SW 1271 (cell line): ENCODE measurements at places on chromosomes 13 and 19.

DNA sequence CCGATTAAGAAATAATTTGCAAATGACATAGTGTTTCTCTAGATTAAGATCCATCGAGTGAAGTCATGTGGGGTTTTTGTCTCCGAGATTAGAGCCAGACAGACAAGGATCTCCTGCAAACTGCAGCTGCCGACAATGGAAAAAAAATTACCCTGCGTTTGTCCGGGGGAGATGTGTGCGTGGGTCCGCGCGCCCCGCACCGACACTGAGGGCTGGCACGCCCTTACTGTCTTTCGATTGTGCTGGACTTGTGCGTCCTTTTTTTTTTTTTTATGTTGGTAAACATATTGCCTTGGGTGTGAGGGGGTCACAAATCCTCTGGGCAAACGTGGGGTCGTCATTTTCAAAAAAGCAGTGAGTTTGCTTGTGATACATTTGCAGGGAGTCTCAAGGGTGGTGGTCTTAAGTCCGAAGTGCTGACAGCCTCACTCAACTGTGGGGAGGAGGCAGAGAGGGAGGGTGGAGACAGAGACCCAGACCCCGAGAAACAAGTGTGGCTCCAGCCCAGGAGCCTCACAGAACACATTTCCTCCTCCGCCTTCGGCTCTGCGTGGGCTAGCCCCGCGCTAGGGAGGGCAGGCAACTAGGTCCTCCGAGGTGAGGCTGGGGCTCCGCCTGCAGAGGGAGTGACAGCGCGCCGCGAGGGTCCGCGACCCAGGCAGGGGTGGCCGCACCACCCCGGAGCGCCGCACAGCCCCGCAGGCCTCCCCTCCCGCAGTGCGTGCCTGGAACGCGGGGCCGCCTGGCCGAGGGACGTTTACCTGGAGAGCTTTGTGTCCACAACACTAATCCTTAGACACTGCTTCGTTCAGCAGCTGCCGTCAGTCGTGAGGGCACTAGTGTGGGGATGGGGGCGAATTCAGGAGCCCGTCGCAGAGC is 11.7 kb upstream of the SOX1 start:
- no peak for DNase-seq

GRCh38 chr13:49517461-49517860 is 21.7 kb downstream of the PHF11 start:
- DNase-seq = no peak

GRCh38 chr19:47587295-47587694 is 14.3 kb upstream of the ZNF541 start:
- no peak for DNase-seq

GRCh38 chr19:35143231-35143715 is at the start of gene FXYD7:
TSS of gene FXYD7 (plus strand) at chr19:35143255. CDS start at chr19:35143334, 79 bp downstream.
- DNase-seq = no peak

GRCh38 chr19:6963244-6963852 is 57.9 kb downstream of the MBD3L2B start:
- no peak for DNase-seq

GRCh38 chr19:1140272-1141027 is 33.6 kb downstream of the SBNO2 start:
- DNase-seq = no peak

GRCh38 chr19:39052243-39052746 is 19.9 kb upstream of the FBXO27 start:
- DNase-seq = no peak

DNA sequence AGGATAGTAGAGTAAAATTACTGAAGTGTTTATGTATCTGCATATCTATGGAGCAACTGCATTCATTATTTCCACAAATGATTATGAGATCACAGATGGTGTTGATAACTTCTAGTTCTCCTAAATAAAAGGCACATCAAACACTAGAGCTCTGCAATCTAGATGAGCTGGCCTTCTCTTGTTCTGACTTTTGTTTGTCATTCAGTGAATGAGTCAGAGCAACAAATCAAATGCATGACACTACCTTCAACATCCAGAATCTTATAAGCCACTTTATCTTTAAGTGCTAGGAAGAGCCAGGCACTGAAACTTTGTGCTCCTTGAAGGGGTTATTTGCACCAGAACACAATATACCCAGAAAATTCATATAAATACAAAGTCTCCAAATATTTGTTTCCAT is 456.0 kb downstream of the PCDH17 start:
- DNase-seq = no peak

DNA sequence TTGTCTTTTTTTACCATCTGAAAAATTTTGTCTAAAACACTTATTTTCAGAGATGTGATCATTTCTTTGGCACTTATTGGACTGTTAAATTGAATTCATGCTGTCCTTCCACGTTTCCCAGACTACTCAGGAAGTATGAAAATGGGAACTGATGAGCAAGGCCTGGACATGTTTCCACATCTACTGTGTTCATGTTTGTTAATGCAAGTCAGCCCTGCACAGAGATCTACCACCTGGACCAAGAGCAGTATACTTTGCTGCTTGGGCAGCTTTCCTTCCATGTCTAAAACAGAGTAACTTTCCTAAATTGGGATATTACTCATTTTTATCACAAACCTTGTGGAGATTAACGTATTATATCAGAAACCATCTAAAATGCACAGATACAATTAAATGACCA is 687.4 kb downstream of the DIAPH3 start:
- DNase-seq = no peak

GRCh38 chr13:51246025-51246417 is 23.8 kb downstream of the FAM124A start:
- DNase-seq = no peak

DNA sequence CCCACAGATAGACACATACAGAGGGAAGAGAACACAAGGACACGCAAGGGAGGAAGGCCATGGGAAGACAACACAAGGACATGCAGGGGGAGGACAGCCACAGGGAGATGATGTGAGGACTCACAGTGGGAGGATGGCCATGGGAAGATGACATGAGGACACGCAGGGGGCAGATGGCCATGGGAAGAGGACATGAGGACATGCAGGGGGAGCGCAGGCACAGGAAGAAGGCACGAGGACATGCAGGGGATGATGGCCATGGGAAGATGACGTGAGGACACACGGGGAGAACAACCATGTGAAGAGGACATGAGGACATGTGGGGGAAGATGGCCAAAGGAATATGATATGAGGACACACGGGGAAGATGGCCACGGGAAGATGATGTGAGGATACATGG is 84.7 kb downstream of the UQCRFS1 start:
- no peak for DNase-seq
